NCI-H1694 (cell line): ENCODE measurements at places on chromosomes 5 and 9.

DNA sequence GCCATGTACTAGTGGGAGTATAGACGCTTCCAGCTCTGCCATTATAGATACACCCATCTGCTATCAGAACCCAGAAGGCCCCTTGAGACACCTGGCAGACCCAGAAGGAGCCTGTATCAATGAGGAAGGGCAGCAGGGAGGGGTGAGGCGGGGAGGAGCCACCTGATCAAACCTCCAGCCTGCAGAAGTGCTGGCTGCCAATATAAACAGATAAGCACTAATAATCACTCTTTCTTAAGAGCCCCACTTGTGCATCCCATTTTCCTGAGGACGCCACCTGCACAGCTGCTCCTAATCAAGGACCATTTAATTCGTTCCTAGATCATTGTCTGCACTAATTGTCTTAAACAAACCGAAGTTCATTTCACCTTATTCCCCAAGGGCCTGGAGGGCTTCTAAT lies 75.0 kb upstream of the NEK6 start:
- no peak for DNase-seq

DNA sequence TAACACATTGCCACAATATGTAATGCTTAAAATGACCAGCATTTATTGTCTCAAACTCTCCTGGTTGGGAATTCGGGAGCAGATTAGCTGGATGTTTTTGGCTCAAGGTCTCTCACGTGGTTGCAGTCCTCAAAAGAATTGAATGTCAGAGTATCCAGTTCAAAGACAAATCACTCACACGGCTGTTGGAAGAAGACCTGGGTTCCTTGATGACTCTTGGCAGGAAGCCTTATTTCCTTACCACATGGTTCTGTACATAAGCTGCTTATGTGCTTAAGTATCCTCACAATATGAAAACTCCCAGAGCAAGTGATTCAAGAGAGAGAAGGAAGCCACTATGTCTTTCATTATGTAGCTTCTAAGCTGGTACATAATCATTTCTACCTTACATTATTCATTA lies 230.3 kb upstream of the PTPRD start:
- DNase-seq: no peak

GRCh38 chr9:75488719-75489110 lies 400.4 kb downstream of the OSTF1 start:
- DNase-seq: no peak

DNA sequence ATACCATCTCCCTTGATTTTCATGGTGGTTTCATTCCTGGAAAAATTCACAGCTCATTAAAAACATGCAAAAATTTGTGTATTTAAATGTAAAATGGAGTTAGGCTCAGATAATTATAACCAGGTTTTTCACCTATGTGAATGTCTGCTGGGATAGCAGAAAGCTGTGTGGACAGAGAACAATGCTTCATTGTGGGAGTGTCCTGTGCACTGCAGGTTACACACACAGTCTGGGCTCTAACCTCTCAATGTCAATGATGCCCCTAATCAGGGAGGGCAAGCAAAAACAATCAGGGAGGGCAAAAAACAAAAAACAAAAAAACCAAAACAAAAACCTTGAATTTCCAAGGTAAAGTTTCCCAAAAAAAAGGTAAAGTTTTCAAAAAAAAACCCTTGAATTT lies 158.9 kb upstream of the KLF9 start:
- DNase-seq: no peak

DNA sequence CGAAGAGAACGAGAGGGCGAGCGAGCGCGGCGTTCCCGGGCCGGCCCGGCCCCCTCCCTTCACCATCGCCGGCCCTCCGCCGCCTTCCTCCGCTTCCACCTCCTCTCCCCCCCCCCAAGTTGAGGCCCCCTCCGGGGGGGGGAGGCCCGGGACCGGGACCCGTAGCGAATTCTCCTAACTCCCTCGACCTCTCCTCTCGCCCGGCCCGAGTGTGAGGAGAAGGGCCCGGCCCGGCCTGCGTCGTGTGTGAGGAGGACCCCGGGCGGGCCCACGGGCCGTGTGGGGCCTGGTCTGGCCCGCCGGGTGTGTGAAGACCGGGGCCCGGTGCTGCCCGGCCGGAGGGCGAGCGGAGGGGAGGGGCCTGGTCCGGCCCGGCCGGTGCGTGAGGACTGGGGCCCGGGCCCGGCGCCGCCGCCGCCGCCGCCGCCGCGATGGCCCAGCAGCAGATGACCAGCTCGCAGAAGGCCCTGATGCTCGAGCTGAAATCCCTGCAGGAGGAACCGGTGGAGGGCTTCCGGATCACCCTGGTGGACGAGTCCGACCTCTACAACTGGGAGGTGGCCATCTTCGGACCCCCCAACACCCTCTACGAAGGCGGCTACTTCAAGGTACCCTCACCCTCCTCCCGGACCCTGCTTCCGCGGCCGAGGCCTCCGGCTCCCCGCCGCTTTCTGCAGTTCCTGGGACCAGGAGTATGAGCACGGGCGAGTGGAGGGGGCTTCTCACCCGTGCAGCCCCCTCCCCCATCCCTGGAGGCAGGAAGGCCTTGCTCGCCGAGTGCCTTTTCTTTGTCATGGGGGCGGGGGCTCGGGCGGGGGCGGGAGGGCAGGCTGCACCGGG lies 587 bp downstream of the UBE2R2 start:
- DNase-seq: no peak

- DNase-seq: no peak
Observed at GRCh38 chr9:25709941-25710340, 31.7 kb upstream of the TUSC1 start.

DNA sequence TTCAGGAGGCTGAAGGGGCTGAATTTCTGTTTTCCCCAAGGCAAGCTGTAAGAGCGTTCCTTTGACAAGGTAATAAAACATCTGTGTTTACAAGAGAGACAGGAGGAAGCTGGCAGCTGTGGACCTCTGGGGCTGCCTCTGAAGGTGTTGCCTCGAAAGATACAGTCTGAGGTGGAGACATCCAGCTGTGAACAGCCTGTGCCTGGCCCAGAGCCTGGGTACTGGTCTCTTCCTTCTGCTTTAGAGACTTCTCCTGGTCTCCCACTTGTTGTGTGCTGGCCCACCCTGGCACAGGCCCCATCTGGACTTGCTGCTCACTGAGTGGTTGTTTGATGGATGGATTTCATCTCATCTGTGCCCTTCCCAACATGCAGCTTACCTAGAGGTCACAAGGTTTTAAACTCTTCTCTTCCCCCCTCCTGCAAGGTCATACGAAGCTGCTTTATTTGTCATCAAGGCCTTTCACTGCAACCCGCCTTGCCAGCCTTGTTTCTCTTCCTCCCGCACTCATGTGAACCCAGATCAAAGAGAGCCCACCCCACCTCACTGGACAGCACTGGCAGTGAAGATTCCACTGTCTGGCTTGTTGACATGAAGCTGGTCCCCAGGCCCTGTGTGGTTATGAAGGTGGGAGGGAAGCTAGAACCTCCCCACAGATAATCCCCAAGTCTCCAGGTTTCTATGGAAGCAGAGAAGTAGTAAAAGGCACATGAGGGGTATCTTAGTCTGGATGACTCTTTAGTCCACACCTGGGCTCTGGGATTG lies 35.0 kb upstream of the ALDH1B1 start:
- no peak for DNase-seq

- DNase-seq: no peak
Observed at GRCh38 chr5:43396762-43397304, 15.4 kb downstream of the CCL28 start.

- no peak for DNase-seq
Observed at GRCh38 chr5:8413975-8414374, 545.0 kb downstream of the MTRR start.

- no peak for DNase-seq
Observed at GRCh38 chr9:133461975-133462374, 2.2 kb downstream of the CACFD1 start.

DNA sequence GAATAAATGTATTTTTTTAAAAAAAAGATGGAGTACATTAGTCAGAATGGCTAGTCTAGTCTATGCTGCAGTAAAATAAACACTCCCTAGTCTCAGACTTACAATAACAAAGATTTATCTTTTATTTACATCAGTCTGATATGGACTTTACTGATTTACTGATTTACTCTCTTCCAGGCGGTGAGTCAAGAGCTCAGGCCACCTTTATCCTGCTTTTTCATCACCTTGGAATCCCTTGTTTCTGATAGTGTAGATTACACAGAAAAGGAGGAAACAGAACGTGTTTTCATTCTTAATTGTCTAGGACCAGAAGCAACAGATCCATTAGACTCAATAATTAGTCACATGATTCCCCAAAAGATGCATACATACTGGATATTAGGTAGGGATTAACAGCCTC lies 290.1 kb upstream of the TRPC7 start:
- no peak for DNase-seq

- DNase-seq: no peak
Observed at GRCh38 chr5:112006721-112007120, 249.7 kb upstream of the NREP start.

GRCh38 chr9:117303643-117304230 lies 111.1 kb downstream of the ASTN2 start:
- DNase-seq: no peak

DNA sequence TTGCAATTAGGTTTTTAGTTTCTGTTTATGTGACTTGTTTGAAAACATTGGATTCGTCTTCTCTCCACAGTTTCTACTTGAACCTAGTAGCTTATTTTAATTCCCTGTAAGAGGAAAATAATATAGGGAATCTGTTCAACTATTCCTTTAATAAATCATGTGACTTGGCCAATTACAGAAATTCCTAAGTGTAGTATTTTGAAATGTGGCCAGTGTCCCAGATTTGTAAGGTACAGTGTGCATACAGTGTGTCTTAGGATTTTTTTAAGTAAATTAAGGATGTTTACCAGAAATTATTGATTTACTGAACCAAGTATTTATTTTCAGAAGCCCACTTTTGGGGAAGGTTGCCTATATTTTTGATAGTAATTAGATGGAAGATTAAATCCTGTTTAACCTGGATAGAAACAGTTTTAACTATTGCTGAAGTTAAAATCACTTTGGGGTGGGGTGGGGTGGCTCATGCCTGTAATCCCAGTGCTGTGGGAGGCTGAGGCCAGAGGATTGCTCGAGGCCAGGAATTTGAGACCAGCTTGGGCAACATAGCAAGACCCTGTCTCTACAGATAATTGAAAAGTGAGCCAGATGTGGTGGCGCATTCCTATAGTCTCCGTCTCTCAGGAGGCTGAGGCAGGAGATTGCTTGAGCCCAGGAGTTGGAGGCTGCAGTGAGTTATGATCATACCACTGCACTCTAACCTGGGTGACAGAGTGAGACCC lies 36.9 kb downstream of the G3BP1 start:
- DNase-seq: no peak

GRCh38 chr5:110590187-110590586 lies 136.3 kb downstream of the TMEM232 start:
- no peak for DNase-seq

GRCh38 chr5:73499187-73499586 lies 945 bp downstream of the BTF3 start:
- no peak for DNase-seq

DNA sequence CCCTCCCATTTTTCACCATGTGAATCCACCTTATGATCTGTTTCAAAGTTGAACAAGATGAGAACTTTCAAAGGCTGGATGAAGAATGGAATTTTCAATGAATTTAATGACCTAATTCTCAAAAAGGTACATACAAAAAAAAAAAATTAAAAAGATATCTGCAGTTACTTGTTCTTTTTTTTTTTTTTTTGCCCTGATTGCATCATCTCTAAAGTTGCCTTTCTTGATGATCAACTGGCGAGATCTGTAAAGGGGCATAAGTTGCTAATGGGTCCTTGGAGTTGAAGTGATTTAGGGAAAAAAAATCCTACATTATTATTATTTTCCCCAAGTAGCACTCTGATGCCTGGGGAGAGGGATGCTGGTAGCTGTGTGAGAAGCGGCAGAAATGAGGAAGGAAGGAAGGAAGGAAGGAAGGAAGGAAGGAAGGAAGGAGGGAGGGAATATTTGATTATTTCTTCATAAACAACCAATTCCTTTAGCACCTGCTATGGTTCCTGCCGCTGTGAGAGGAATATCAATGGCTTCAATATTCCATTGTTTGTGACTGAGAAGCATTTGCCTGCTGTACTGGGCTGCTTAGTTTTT lies 48.8 kb upstream of the CD180 start:
- DNase-seq: no peak

GRCh38 chr5:76467216-76467615 lies 64.1 kb downstream of the IQGAP2 start:
- no peak for DNase-seq

DNA sequence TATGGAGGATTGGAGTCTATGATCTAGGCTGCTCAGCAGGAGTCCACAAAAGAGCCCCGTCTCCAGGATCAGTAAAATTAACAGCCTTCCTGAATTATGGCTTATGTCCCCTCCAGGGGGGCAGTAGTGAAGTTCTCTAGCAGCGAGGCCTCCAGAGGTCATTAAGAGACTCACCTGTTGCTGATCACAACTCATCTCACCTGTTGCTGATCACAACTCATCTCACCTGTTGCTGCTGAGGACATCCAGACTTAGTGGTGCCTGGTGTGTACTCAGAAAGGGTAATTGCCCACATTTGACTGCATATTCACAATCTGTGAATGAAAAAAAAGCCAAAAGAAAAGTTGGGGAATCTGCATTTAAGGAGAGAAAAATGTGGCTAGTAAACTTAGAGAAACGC lies 129.5 kb downstream of the SMARCA2 start:
- no peak for DNase-seq

DNA sequence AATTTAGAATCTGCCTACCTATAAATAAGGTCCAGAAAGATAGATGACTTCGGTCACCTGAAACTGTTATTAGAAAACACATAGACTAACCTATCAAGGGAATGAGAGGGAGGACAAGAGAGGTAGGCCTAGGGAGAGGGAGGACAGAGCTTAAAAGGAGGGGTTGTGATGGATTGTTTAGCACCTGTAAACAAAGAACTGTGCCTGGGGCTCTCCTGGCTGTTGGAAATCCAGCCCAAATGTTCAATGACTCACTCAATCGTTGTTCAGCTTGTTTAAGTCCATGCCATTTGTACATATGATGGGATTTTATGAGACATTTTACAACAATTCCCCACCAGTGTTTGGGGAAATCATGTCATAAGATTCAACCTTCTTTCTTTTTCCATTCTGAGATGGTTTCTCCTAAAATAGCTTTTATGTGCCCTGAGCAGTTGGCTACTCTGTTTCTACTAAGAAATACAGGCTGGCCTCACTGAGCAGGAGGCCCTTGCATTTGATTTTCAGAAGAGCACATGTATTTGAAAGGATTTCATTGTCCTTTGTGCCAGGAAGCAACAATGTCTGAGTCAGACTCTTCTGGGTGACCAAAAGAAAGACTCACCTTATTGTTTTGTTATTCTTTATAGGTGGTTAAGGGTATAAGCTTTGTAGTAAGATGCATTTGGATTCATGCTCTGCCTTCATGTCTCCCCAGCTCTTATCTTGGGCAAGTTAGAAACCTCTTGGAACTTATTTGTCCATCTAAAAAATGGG lies 48.2 kb upstream of the GPR151 start:
- DNase-seq: no peak

DNA sequence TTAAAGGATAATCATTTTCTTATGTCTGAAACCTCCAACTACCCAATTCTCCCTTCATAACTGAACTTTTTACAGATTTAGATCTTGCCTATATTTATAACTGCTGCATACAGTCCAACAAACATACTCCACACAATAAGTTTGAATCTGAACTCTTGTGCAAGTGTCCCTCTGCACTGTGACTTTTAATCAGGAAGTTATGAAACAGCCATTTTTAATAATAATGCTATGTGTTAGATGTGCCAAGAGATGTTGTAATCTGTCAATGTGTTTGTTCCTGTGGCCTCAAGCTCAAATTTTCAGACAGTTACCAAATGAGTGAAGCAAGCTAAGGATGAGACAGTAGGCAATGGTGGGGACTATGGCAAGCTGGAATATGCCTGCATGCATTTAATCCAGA lies 57.6 kb upstream of the MTAP start:
- no peak for DNase-seq
